ENCODE measurements at places on chromosomes 3 and 15.
A peak's percentile ranks its signal among the peaks of the same experiment; 100 is the strongest.

DNA sequence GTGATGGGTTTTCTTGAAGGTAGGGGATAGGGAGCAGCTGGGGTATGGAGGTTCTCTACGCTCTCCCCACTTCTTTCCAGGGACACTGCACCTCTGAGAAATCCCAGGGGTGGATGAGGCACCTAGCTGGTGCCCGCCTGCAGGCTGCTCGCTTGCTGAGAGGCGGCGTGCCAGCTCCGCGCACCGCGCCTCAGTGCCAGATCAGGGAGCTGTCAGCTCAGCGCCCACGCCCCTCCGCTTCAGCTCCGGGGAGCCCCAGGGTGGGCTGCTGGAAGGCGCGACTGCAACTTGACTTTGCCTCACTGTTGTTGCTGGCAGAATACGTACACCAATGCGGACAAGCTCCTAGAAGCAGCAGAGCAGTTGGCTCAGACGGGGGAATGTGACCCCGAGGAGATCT, 345.7 kb upstream of the UMPS start:
- no peak for DNase-seq

DNA sequence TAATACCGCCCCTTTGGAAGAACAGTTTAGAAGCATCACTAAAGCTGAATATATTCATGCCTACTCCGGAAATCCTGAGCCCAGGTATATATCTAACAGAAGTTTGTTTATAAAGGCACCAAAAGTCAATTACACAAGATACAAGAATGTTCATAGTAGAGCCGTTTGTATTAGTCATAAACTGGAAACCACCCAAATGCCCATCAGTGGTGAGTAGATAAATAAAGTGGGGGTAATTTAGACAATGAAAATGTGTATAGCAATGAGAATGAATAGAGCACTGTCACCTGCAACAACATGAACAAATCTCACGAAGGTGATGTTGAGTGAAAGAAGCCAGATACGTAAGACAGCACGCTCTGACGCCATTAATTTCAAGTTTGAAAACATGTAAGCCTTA, 68.3 kb upstream of the GLCE start:
- no peak for DNase-seq

DNA sequence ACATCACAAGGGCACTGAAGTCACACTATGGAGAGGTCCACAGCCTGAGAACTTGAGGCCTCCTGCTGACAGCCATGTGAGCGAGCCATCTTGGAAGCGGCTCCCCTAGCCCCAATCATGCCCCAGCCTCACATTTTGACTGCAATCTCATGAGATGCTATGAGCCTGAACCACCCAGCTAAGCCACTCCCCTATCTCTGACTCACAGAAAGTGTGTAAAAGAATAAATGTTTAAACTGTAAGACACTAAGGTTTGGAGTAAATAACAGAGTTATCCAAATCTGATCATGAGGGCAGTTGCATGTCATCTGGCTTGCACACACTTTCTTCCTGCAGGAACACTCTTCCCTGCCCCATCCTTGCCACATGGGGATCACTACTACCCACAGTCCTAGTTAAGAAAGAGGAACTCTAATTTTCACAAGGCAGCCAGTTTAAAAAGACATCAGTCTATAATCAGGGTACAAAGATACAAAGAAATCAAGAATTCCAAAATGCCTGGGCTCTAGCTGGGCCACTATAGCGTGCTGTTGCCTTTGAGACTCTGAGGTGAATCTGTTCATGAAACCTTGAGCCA, 494.2 kb downstream of the FOXP1 start:
- no peak for DNase-seq

- DNase-seq: no peak
Measured at GRCh38 chr3:190456770-190457169, 7.1 kb upstream of the TMEM207 start.

GRCh38 chr15:89760303-89761008, 9.4 kb upstream of the MESP1 start:
- DNase-seq: no peak

GRCh38 chr3:24968036-24968435, 460.0 kb upstream of the RARB start:
- no peak for DNase-seq

- no peak for DNase-seq
Measured at GRCh38 chr3:187005827-187006481, 75.6 kb downstream of the ST6GAL1 start.

DNA sequence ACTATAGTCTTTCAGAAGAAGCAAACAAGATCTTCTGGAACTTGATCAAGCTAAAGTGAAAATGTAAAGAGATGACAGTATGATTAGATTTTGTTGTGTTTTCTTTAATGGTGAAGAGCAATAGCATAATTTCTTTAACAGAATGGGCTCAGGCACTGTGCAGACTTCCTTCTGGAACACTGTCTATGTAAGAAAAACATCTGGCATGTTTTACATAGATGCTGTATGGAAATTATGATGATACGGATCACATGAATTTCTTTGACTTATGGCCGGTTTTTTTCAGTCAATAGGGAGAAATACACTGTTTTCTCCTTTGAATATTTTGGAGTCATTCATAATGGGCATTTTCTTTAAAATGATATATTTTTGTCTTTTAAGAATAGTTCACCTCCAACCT, 42.6 kb downstream of the PHLDB2 start:
- no peak for DNase-seq

GRCh38 chr3:122497425-122497824, 17.3 kb downstream of the KPNA1 start:
- DNase-seq: peak; percentile 69

DNA sequence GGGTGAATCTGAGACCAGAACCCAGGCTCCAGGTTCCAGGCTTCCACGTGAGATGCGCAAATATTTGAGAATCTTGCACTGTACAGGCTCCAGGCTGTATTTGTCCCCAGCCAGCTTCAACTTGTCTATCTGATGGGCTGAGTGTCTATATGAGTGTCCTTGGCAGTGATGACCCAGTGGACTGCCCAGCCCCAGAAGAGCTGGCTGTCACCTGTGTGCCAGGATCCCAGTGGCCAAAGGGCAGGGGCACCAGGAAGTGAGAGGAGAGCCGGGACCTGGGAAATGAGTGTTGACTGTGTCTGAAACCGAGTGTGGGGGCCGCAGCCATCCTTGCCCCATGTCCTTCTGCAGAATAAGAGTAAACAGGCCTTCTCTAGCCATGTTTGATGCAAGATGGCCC, 10.4 kb downstream of the FAH start:
- DNase-seq: no peak

- no peak for DNase-seq
Measured at GRCh38 chr15:37682304-37682703, 252.1 kb upstream of the TMCO5A start.

- no peak for DNase-seq
Measured at GRCh38 chr15:79003896-79004295, 59.0 kb upstream of the CTSH start.

- DNase-seq: no peak
Measured at GRCh38 chr3:88988906-88989305, 118.5 kb upstream of the EPHA3 start.

- no peak for DNase-seq
Measured at GRCh38 chr3:153051427-153052095, 110.5 kb upstream of the RAP2B start.

GRCh38 chr3:179321668-179322285, 1.1 kb upstream of the ZNF639 start:
- no peak for DNase-seq

- DNase-seq: no peak
Measured at GRCh38 chr3:149417174-149417573, 39.7 kb upstream of the TM4SF1 start.

- DNase-seq: no peak
Measured at GRCh38 chr3:193917158-193917557, 218.8 kb upstream of the HES1 start.

- DNase-seq: no peak
Measured at GRCh38 chr15:93312891-93313486, 224.0 kb upstream of the RGMA start.

DNA sequence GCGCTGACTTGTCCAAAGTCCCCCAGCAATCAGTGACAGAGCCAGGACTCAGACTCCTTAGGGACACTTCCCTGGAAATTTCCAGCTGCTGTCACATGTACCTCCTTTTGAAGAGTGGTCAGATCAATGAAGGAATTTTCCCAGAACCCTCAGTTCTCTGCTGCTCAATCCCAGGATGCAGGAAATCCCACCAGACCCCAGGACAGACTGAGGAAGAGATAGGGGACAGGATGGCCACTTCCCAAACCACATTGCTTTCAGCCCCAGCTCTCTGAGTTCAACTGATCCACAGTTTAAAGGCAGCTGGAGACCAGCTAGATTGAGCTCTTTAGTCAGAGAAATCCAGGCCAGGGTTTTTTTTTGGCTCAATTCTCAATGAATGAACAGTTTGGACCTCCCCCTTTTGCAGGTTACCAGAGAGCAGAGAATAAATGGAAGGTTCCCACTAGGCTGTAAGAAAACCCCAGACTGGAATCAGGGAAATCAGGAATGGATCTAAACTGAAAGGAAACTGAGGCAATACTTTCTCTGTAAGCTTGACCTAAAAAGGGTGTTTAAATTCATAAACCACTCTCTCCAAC, 1.5 kb downstream of the CYP1A1 start:
- DNase-seq: peak; percentile 5

- no peak for DNase-seq
Measured at GRCh38 chr3:134829721-134830120, 34.7 kb downstream of the EPHB1 start.

DNA sequence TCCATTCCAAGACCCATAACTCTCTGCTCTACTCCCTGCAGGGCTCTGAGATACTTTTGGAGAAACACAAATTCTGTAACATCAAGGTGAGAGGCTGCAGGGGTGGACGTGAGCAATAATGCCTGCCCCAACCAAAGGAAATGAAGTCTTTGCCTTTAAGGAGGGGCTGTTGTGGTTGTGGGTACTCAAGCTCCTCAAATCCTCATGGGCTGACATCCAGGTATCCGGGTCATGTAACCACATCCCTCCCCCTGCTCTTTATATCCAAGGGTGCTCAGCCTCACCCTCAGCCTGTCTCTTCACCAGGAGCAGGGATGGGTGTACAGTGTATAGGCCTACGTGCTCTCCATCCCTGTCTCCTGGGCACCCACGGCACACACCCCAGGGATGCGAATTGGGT, 32.3 kb downstream of the NOX5 start:
- no peak for DNase-seq

- no peak for DNase-seq
Measured at GRCh38 chr15:59223736-59224135, 17.1 kb downstream of the LDHAL6B start.

DNA sequence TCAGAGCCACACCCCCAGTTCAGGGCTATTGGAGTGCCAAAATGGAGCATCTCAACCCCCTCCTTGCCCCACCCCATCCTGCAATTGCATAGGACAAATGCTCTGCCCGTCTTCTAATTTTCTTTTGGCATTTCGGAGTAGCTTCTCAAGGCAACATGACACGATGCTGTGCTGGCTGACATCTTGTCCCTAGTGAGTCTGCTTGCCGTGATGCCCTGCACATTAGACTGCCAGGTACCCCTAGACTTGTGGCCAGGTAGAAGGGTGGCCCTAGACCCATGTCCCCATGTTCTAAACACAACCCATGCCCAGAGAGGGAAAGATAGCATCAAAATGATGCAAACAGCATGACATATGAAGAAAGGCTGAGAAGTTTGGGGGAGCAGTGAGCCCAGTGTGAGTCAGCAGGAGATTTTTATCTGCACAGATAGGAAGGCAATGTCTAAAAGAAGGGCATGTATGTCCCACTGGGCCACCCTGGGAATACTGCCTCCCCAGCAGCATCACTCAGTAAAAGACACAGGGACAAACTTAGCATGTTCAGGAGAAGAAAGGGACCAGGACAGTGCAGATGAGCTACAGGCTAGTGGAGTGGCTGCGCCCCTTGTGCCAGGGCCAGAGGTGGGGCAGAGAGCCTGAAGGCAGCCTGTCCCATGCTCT, 36.8 kb downstream of the CA12 start:
- no peak for DNase-seq

DNA sequence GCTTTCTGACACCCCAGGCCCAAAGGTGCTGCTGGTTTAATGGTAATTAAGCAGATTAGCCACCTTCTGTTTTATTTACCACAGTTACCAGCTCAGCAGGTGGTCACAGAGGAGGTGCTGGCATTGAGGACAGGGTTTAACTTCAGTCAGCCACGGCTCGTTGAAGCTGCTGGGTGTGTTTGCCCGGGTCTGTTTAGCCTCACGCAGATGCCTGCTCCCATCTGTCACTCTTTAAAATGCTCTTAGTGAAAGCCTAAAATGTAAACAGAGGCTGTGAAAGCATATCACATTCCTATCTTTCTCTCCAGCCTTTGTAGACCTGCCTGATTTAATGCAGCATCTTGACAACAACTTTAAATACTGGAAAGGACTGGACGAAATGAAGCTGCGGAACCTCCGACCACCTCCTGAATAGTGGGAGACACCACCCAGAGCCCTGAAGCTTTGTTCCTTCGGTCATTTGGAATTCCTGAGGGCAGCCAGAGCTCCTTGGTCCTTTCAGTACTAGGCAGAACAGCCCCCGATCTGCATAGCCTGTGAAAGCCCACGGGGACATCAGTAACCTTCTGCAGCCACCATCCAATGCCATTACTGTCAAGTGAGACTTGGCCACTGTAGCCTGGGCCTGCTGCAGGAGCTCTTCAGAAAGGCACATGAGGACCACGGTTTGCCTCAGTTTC, 156.0 kb downstream of the PDE8A start:
- DNase-seq: no peak

- no peak for DNase-seq
Measured at GRCh38 chr15:51935466-51936104, 36.0 kb downstream of the LEO1 start.

- no peak for DNase-seq
Measured at GRCh38 chr15:74642348-74642733, 26.7 kb downstream of the CLK3 start.

GRCh38 chr15:87981969-87982368, 274.6 kb downstream of the NTRK3 start:
- DNase-seq: no peak

DNA sequence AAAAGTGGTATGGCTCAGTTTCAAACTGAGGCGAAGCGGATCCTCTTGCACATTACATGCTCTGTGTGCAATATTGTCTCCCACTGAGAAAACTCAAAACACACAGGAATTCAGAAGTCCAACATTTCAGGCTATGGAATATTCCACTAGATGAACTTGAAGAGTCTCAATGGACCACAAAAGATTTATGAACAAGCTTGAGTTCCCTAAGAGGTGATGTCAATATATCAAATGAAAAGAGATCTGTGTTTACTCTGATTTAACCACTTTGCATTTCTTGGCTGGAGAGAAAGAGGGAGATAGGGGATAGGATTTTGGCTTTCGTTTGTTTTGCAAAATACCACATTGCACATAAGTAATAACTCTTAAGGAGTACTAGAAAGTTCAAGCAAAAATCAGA, 20.3 kb downstream of the PDZRN3 start:
- DNase-seq: no peak

- DNase-seq: no peak
Measured at GRCh38 chr15:100985401-100985800, 66.2 kb downstream of the LRRK1 start.

GRCh38 chr3:183310936-183311335, 57.9 kb downstream of the B3GNT5 start:
- no peak for DNase-seq
